Mammary epithelial cell (primary cell): ENCODE measurements at places on chromosomes 2 and 18.

- DNase-seq: no peak
These were observed 1211.9 kb upstream of the NXPH2 start for GRCh38 chr2:139992078-139992477.

DNA sequence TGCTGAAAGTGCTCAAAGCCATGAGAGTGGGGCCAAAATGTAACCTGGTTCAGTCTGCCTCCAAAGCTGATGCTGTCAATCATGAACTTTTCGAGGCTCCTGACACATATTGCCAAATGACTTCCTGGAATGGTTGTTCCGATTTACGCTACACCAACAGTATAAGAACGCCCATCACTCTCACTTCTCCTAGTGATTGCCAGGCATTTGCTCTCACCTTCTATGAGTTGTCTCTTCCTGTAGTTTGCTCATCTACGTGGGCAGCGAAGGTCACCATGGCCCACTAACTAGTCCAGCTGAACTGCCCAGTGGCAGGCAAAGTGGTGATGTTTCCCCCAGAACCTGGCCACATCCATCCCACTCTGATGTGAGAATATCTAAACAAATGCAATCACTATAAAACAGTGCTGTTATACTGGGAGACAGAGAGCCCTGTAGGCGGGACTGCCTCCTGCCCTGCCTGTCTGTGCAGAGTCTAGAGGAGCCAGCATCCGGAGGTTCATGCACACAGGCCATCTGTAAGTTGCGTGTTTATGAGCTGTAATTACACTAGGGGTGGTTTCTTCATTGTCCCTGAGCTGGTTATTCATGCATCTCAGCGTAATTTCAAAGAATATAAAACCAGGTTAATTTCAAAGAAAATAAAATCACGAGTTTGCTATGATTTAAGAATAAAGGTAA lies 8.8 kb upstream of the CABLES1 start:
- no peak for DNase-seq

- DNase-seq: no peak
These were observed 67.1 kb downstream of the ITGB1BP1 start for GRCh38 chr2:9356261-9356660.

DNA sequence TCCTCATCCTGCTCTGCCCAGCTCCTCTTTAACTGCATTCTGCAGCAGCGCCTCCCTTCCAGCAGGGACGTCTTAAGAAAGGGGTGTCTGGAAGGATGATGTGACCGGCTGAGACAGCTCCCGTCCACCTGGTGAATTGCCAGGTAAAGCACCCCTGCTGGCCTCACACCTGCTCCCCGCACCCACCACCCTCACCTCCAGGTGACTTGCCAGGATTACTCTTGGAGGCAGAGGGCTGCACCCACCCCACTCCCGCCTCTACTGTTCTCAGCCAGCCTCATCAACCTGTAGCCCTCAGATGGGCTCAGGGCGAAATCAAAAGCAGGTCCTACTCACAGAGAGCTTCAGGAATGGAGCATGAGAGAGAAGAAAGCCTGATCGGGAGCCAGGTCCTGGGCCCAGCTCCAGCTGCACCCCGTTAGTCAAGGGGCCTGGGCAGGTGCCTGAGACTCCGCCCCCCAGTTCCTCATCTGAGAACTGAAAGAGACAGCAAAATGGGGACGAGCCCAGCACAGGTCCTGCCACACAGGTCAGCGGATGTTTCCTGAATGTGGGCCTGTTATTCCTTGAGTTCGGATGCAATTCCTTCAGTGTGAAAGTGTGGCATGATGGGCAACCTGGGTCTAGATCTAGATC lies 5.6 kb downstream of the ADRA2B start:
- DNase-seq: no peak

DNA sequence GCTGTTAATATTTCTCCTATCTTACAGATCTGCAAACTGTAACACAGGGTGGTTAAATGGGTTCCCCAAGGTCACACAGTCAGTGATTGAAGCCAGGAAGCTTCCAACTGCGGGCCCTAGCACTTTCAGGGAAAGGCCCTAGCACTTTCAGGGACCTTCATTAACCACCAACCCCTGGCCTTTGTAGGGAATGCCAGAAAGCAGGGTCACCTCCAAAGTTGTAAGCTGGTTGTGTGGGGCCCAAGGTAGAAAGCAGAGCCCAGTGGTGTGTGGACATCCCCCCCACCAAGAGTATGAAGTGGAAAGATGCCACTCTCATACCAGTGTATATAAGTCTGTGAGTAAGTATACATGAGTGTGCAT lies 4.4 kb downstream of the DLX2 start:
- DNase-seq: no peak

DNA sequence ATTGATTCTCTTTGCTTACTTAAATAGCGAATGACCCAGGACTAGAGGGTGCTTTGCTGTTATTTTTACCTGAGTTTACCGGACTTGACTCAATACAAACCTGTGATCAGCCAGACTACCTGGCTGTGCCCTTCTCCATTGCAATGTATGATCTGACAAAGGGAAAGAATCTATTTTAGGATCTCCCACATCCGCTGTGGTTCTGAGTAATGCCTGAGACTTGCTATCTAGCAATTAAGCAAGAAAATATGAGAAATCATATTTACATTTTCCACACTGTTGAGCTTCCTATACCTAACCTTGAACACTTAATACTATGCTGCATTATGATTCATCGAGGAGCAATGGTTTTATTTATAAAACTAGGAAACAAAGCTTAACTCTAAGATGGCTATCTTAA lies 215.2 kb downstream of the RAD51AP2 start:
- peak; percentile 98 for DNase-seq

DNA sequence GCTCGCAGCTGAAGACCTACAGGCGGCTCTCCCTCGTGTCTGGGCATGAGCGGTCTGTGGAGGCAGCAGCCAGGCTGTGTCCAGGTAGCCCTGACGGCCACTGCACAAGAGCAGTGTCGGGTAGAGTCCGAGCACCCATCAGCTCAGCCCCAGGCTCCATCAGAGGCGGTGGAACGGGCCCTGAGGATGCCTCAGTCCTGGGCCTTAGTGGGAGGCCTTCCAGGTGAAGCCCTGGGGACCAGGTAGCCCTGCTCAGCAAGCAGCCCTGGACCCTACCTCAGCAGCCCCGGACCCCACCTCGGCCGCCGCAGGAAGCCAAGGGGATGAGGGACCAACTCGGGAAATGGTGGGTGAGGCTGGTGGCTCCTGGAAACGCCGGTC lies 21.3 kb upstream of the KLF11 start:
- no peak for DNase-seq

GRCh38 chr18:12411456-12411855 lies 3.7 kb downstream of the PRELID3A start:
- no peak for DNase-seq
